Activated T-cell treated with anti-CD3 and anti-CD28 coated beads, Interleukin-2, amount 50 U/mL, for 72 hours (primary cell): ENCODE measurements at places on chromosomes 12 and 14. TPM values are rescaled to one million over a fixed set of nuclear protein-coding genes. Genes with fewer than 3 reads are reported as not detected.

DNA sequence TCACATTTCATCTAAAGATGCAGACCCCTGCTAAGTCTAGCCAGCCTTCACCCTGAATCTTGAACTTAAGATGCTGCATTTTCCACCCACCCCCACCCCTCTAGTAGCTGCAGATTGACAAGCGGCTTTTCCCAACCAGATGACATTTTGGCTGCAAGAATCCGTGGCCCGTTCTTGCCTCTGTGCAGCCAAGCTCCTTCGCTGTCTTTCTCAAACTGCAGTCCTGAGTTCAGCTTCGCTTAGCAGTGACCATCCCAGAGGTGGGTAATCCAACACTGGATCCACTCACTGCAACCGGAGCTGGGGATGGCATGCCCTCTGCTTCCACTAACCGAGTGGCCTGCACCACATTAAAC lies 765 bp upstream of the NFYB start:
- DNase-seq: no peak

DNA sequence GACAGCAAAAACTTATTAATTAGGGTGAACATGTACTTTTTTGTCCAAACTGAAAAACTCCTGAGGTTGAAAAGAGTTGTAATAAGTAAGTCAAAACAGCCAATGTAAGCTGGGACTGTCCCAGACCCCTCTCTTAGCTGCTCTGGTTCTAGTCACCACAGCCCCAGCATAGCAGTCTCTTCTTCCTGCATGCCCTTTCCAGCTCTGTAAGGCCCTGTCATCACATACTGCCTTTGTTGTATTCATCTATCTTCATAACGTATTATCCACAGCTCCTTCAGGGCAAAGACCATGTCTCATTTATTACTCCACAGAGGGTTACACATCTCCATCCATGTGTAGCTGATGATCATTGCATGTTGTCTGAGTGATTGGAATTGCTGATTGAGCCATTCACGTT lies 56.5 kb downstream of the UTP20 start:
- no peak for DNase-seq

DNA sequence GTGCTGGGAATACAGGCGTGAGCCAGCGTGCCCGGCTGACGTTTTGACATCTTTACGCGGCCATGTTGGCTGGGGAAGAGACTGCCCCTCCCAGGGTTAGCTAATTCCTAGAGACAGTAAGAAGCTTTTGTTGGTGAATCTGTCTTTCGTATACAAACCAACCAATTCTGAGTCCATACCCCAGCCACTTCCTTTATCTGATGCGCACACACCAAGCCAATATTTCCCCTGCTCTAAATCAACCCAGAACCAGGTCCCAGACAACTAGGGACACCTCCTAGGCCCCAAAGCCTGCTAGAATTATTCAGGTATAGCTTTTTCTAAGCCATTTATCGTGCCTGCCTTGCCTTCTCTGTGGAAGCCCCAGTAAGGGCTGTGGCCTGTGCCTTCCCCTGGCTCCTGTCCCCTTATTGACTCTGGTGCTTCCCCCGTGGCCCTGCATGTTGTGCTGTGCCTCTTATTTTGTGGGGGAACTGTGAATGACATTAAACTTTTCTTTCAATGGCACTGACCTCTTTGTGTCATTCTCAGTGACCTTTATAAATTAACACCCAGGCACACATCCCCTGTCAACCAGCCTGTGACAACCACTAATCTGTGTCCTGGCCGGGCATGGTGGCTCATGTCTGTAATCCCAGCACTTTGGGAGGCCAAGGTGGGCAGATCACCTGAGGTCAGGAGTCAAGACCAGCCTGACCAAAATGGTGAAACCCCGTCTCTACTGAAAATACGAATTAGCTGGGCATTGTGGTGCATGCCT lies 10.7 kb upstream of the EVL start:
- no peak for DNase-seq

Gene RPS6KA5
- 30.3 TPM for total RNA-seq

Gene TSPAN19
- not detected for total RNA-seq

GRCh38 chr14:60002819-60003492 lies 83.0 kb downstream of the LRRC9 start:
- DNase-seq: no peak

DNA sequence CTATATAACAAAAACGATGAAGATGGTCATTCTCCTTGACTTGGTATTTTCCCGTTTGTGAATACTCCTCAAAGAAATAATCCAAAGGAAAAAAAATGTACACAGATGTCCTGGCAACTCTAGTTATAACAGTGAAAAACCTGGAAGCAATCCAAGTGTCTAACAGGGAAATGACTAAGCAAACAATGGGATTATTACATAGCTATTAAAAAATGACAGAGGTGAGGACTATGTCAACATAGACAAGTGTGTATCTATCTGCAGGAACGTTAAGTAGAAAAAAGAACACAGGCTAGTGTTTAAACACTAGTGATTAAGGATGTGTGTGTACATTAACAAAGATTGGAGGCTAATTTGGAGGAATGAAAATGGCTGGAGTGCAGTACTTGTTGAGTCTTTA lies 5.9 kb upstream of the APOLD1 start:
- DNase-seq: no peak
